ENCODE measurements at places on chromosomes 16 and 17.
A peak's percentile ranks its signal among the peaks of the same experiment; 100 is the strongest.

DNA sequence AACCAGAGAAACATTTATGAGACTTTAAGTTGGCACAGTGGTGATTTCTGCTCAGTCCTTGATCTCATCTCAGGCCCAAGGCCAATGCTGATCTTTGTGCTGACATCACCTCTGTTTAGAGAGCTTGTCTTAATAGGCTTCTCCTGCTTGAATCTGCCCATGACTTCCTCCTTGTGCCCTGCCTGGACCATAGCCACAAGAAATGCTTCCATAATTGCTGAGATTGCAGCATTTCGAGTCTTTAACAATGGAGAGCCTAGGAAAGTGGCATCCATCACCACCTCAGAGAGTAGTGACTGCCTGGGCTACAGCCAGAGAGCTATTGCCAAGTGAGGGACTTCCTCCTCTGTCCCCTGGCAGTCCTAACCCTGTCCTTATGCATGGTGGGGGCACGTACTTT lies 25.1 kb upstream of the MMP2 start:
- no peak for DNase-seq

DNA sequence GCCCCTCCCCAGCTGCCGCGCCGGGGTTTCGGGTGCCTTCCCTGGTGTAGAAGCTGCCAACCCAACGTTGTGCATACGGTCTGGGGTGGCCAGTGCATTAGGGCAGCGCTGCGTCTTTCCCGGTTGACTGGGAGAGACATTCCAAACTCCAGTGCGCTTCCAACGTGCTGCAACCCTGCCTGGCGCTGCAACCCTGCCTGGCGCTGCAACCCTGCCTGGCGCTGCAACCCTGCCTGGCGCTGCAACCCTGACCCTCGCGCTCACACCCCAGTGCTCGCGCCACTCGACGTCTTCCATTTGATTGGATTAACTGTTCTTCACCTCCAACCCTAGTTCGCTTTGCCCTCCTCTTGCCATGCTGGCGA lies 488 bp upstream of the HAP1 start:
- DNase-seq, result no peak

DNA sequence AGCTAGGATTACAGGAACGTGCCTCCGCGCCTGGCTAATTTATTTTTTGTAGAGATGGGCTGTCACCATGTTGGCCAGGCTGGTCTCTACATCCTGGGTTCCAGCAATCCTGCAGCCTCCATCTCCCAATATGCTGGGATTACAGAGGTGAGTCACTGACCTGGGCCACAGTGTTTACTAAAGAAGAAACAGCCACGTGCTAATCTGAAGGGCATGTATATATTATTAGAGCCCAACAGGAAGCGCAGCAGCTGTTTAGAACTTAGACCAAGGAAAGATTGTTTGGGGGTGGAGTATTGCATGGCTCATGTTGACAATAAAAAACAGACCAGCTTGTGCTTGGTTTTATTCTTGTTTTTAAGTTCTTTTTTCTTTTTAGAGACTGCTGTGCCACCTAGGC lies 60.2 kb downstream of the HAPSTR1 start:
- no peak for DNase-seq

DNA sequence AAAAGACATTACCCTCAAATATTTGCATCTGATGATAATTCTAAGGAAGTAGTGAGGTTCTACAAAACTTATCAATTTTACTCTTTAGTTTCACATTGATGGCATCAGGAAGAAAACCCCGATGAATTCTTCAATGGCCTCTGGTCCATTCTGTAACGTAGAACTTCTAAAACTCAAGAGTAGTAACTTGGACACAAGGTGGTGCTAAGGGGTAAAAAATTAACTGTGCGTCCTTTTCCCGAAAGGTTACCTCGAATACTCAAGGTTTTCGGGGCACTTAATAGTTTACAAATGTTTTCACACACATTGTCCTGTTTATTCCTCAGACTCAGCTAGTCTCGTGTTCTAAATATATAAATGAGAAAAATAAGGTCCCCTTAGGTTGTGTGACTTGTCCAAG lies 517.3 kb upstream of the ZFHX3 start:
- DNase-seq, result peak; percentile 15

DNA sequence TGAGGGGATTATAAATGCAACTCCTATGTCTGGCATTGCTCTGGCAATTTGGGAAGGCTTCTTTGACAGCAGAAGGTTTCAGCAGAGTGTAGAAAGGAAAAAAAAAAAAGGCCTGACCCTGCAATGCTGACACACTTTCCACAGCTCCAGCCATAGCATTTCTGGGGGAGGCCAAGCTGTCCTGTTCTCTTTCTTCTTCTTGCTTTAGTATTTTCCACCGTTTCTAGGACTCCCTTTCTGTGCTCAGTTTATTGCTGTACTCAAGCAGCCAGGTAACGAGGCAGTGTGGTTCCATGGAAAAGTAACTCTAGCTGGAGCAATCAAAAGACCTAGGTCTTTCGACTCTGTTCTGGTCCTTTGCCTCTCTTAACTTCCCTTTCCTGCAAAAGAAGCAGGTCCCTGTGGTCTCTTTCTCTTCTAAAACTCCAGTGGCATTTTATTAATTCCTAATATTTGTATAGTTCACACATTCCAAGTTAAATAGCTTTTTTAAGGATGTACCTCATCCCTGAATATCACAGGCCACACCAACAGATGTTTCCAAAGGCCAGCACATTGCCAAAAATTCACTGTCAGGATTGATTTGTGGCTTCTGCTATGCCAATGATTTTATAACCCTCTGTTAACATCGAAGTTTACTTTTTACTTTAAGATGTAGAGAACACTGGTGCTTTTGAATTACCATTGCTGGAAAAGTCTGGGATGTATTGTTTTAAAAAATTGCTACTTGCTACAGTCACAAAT lies 90.3 kb upstream of the BCAR1 start:
- no peak for DNase-seq

DNA sequence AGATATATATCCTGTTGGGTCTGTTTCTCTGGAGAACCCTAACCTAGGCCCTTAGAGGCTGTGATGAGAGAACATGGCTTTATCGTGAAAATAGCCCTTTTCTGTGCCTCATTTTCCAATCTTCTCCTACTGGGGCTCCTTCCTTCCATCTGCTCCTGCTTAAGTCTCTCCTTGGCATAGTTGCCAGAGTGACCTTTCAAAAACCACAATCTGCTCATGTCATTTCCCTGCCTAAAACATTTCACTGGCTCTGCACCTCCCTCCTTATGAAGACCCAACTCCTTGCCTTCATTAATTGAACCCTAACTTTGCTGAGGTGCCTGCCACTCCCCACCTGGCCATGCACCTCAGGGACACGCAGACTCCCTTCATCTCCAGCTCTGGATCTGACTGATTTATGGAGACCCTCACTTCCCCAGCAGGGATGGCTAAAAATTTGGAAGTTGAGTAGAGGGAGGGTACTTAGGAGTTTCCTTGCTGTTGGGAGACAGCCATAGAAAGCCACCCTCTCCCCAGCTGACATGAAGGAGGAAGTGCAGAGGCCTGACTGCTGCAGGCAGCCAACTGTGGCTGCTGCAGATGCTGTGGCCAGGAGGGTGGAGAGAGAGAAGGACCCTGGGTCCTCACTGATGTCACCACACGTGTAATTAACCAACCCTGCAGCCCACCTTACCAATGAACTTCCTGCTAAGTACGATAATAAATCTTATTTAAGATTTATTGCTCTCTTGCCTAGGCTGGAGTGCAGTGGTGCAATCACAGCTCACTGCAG lies 6.3 kb upstream of the GGA2 start:
- DNase-seq, result no peak

GRCh38 chr17:17063546-17064122 lies 21.4 kb downstream of the MPRIP start:
- DNase-seq, result no peak

DNA sequence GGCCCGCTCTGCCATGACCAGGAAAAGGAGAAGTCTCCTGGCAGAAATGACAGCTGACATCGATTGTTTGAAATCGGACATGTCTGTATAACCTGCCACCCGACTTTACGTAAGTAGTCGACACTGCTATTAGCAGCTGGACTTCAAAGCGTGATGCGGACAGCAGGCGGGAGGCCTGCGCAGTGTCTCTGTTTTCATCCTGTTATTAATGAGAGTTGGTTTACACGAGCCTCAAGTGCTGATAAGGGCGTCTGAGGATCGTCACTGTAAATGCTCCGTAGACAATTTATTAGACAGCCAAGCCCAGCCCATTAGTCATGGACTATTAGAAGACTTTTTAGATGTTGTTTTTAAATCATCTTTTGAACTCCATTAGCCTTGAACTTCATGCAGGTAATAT lies 328.3 kb downstream of the FOXL1 start:
- DNase-seq, result no peak

GRCh38 chr17:59696682-59697277 lies 10.4 kb downstream of the PTRH2 start:
- no peak for DNase-seq

- DNase-seq, result no peak
Observed at GRCh38 chr16:84843149-84844048, 23.6 kb downstream of the CRISPLD2 start.

DNA sequence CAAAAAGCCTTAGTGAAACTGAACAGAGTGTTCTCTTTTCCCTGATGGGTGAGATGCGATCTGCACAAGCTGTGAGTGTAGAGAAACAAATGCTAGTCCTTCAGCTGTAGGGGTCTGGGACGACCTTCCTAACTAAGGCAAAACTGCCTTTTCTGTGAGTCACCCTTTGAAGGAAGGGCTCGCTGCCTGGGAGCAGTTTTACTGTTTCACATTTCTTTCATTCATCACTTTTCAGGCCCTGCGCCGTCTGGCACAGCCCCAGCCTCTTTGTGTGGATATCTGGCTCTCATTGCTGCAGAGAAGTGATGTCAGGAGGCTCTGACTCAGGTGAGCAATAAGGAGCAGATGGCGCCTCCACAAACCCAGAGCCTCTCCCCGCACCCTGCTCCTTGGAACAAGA lies 57.4 kb downstream of the HS3ST3A1 start:
- DNase-seq, result no peak

DNA sequence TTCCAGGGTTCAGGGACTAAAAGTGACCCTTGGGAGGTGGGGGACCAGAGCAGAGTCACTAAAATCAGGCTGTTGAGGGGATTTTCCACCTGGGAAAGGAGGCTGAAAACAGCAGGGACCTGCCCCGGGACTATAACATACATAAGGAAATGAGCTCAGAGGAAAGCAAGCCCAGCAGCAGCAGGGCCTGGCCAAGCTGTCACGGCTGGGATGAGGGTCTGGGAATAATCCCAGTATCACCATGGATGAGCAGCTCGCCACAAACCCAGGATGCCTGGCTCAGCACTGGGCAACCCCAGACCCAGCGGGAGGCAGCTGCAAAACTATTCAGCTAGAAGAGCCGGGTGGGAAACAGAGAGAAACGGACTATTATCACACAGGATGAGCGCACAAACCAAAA lies 72.4 kb downstream of the RPH3AL start:
- DNase-seq, result no peak

- no peak for DNase-seq
Observed at GRCh38 chr17:80487511-80487910, 11.1 kb upstream of the NPTX1 start.

GRCh38 chr16:56344518-56345405 lies 80.6 kb downstream of the AMFR start:
- no peak for DNase-seq

GRCh38 chr17:72175263-72175662 lies 54.4 kb downstream of the SOX9 start:
- no peak for DNase-seq

- no peak for DNase-seq
Observed at GRCh38 chr16:530111-530817, 2.8 kb downstream of the CAPN15 start.
